ENCODE measurements at places on chromosomes 7 and 10.

- no peak for DNase-seq
These were observed 167.0 kb downstream of the RPS24 start for GRCh38 chr10:78200686-78201085.

GRCh38 chr10:124044143-124044862 is 49.1 kb downstream of the CHST15 start:
- no peak for DNase-seq

- no peak for DNase-seq
These were observed 105.5 kb downstream of the TRIM24 start for GRCh38 chr7:138565451-138566114.

DNA sequence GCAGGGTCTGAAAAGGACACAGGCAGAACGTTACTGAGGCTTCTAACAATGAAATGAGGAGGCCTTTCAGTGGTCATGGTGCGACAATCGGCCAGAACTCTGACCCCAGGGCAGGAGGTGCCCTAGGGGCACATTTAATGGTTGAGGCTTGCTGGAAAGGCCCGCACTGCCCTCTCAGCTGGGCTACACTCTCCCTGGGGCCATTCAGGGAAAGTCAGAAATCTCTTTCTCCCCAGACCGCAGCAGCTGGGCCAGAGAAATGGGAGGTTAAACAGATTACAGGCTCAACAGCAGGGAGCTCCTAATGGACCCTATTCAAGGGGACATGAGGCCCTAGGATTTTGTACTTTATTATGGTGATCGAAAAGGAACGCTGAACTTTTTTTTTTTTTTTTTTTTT is 85.6 kb upstream of the FGFR2 start:
- DNase-seq = no peak

DNA sequence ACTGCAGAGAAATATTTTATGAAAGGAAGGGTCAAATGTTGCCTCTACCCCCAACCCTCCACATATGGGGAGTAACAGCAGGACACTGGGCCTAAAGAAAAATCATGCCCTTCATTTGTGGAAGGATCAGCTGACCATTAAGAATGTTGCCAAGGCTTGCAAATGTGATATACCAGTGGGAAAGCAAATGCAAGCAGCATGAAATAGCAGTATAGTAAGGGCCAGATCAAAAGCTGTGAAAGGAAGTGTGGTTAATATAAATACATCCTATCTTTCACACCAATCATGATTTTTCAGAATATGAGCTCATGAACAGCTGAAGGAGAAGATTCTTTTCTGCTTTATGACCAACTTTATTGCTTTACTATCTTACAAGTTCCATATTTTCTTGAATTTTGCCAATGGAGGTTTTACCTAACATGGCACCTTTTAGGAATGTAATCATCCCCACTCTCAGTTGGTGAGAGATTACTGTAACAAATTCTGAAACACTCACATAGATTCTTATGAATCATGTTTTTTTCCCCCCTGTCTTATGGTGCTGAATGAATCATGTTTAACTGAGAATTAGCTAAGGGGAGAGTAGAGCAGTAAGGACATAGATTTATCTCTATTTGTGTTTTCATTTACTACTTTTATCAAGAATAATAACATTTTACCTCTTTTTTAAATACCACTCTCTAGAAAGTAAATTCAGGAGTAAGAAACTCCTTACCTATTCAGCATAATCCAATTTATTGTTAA is 12.1 kb upstream of the ATAD1 start:
- no peak for DNase-seq

DNA sequence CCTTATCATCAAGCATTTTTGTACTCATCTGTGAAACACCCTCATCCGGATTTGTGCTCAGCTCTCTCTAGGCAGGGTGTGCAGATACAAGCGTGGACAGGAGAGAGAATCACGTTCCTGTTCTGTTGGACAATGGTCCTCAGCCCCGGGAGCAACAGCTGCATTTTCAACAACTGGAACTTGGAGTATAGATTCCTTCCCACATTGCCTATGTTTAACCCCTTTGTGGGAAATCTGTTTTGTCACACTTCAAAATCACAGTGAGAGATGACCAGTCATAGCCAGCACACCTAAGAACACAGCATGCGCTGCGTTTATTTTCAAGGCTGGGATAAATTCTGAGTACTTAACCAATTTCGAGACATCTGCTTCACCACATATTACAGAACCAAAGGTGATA is 32.5 kb downstream of the MAP3K8 start:
- no peak for DNase-seq

DNA sequence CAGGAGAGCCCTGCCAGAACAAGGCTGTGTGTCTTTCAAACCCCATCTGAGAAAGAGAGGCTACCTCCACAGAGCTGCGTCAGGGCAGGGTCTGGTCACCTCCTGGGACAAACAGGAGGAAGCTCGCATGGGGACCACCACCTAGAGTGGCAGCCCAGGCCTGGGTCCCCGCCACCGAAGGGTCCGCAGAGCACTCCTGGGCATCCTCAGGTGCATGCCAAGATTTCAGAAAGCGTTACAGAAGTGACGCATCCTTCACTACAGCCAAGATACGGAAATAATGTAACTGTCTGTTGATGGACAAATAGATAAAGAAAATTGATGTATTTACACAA is 42.6 kb downstream of the GSDME start:
- no peak for DNase-seq

DNA sequence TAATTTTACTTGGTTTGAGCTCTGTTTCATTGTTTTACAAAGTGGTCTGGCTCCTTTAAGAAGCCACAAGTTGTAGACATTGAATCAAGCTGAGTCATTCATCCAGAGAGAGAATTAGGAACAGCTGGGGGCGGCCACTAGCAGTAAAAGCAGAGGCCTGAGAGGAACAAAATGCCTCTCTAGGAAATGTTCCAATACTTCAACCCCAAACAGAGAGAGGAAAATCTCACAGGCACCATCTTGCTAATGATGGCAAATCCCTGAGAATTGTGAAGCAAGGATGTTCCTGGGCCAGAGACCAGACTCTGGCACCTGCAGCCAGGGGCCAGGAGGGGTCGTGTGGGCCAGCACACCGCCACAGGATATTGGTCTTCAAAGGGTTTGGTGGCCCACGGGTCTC is 26.5 kb upstream of the TRIL start:
- no peak for DNase-seq

DNA sequence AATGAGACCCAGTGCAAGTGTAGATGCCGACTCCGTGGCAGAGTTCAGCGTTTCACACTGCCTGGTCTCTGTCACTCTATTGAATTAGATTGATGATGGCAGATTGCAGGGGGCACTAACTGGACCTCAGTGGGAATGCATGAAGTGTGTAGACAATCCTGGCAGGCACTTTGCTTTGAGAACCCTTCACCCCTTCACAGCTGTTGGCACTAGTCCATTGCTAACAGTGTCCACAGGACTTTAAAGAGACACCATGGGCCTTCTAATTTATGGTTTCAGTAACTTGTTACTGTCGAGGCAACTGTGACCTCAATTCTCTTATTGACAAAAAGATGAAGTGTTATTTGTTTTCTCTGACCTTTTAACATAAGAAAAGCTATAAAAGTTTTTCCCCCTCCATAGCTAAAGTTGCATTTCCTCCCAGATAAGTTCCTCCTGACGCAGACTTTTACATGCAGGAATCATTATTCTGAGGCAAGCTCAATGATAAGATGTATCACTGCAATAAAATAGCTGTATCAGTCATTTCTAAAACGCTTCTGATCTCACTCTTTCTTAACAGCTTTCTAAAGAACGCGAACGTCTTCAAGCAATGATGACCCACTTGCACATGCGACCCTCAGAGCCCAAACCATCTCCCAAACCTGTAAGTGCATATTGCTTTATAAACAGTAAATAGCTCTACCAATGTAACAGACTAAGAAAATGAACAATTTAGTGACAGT is 238.9 kb downstream of the FOXP2 start:
- DNase-seq = no peak

GRCh38 chr7:16697507-16698199 is 51.7 kb downstream of the BZW2 start:
- DNase-seq = no peak

DNA sequence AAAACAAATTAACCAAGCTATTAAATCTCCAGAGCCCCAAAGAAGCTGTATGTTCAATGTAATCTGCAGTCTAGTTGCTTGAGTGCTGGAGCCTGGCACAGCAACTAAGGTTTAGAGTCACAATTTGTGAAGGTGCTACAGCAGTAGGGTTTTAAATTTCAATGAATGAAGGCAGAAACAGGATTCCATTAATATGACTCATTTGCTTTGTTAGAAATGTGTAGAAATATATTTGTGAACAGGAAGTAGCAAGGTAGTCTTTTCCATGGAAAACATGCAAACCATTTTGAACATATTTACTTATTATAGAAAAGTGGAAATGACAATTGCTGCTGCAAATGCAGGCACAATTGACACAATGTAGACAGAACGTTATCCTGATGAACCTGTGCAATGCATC is 149.0 kb upstream of the STEAP4 start:
- DNase-seq = no peak

GRCh38 chr7:36916619-36917018 is 192.3 kb upstream of the AOAH start:
- no peak for DNase-seq

- no peak for DNase-seq
These were observed 32.7 kb downstream of the KCNMA1 start for GRCh38 chr10:77604941-77605351.

- DNase-seq = no peak
These were observed 57.5 kb upstream of the CHCHD3 start for GRCh38 chr7:133139350-133139749.

DNA sequence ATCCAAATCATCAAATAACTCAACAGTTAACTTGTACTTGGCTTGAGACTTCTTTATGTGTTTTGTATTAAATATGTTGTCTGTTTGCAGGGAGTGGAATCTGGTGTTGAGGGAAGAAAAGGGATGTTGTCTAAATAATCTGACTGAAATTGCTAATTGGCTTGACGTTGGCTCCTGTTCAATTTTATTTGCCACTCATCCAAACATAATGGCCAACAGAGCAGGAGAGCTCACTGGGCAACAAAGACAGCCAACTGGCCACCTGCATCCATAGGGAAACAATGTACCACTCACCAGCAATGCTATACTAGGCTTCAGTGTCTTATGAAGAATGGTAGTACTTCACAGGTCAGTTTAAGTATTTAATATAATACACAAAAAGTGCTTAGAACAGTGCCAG is 80.5 kb downstream of the FAM13C start:
- no peak for DNase-seq

Data from effector CD8-positive, alpha-beta T cell (primary cell).